NCI-H1436 treated with DMSO at 0.1 percent for 48 hours (cell line): ENCODE measurements at places on chromosomes 1 and 21.

- no peak for DNase-seq
These were observed 39.2 kb downstream of the MAB21L3 start for GRCh38 chr1:116150368-116150767.

DNA sequence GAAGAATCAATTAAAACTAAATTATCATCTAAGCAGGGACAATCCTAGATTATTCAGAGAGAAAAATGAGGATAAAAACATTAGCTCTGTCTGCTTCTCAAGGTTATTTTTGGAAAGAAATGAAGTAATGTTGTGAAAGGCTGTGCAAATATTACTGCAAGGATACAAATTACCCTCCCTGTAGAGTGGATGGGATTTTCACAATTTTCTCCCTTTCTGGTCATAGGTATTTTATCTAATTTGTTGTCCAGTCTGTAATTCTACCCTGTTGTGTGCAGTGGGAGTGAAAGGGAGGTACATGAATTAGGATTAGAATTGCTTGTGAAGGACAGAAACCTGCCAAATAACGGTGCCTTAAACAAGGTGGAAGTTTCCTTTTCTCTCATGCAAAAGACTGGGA is 54.7 kb downstream of the MAP3K7CL start:
- DNase-seq, result no peak

GRCh38 chr1:91617285-91617765 is 116.7 kb downstream of the CDC7 start:
- DNase-seq, result no peak

DNA sequence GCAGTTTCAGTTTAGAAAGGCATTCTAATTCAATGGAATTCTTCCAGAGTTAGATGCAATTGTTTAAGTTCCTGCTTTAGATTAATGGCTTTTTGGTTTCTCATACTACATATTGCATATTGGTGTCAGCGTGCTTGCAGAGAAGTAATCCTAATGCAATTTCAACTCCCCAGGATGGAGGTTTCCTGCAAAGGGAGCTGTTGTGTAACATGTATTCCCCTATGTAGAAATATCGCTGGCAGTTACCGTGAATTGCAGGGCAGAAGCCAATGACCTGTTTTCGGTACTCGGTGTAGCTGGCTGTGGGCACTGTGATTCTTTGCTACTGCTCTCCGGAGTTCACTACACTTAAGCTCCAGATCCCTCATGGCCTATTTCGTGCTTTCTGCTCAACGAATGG is 256.1 kb upstream of the PTBP2 start:
- DNase-seq, result no peak

DNA sequence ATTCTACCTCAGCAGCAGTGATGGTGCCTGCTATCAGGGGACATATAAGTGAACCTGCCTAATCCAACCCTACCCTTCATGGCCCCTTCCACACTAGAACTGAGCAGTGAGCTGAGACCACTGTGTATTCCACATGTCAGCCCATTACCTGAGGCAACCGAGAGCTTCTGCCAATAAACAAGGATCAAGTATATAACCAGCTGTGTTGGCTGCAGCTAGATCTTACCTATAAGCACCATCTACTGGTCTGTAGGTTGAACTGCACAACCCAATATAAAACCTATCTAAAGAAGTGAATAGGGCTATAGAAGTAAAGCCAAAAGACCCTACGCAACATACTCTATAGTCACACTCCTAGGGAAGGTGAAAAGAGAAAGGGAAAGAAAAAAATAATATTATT is 376.9 kb downstream of the HHIPL2 start:
- no peak for DNase-seq

GRCh38 chr1:203935321-203935720 is 73.9 kb downstream of the SNRPE start:
- DNase-seq, result no peak

DNA sequence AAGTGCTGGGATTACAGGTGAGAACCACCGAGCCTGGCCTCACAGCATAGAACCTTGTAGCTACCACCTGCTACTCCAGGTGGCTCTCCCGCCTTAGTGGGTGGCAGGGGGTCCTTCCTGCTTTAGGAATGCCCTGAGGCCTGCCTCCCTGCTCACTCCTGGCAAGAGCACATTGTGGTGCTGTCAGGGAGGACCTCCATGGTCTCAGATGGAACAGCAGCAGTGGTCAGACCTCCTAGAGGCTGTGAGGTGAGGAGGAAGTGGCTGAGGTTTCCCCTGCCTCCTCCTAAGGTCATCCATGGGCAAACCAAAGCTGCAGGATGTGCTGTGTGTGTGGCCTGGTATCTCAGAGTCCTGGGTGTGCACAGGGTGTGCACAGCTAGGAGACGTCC is 6.7 kb downstream of the SOX13 start:
- no peak for DNase-seq

- DNase-seq, result no peak
These were observed 16.4 kb upstream of the TARBP1 start for GRCh38 chr1:234495231-234495990.

DNA sequence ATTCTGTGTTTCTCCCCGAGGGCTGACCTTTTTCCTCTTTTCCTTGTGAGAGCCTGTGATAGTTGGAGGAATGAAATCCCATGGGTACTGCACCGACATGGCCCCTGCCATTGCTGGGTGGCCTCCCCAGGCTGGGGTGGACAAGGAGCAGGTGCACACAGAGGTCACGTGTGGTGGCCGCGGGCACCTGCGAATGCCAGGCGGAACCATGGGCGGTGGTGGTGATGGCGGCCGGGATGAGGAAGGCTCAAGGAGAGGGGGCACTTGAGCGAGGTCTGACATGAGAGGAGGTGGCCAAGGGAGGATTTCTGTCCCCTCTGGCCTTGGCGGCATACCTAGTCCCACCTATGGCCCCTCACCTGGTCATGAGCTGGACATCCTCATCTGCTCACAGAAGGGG is 69.6 kb downstream of the AJAP1 start:
- no peak for DNase-seq

- no peak for DNase-seq
These were observed 132.9 kb downstream of the PATJ start for GRCh38 chr1:61875198-61875597.

GRCh38 chr1:244874974-244875579 is 10.7 kb upstream of the HNRNPU start:
- no peak for DNase-seq

DNA sequence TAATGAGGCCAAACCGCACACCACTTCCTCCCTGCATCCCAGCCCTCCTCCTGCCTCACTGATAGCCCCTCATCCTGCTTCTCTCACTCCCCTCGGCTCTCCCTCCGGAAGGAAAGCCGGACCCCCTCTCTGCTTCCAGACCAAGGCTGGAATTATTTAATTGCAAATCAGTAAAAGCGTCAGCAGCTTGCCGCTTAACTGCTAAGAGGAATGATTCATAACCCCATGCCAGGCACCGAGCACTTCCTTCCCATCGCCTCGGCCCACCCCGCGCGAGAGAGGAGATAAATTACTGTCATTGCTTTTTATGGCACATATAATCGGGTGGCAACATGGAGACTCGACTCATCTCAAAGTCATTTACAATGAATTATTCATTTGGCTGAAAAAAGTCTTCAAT is 77.3 kb downstream of the UBIAD1 start:
- no peak for DNase-seq

- DNase-seq, result no peak
These were observed 2.6 kb downstream of the EFHD2 start for GRCh38 chr1:15412175-15412800.

GRCh38 chr1:113593550-113594297 is 165.6 kb downstream of the PHTF1 start:
- DNase-seq, result no peak

DNA sequence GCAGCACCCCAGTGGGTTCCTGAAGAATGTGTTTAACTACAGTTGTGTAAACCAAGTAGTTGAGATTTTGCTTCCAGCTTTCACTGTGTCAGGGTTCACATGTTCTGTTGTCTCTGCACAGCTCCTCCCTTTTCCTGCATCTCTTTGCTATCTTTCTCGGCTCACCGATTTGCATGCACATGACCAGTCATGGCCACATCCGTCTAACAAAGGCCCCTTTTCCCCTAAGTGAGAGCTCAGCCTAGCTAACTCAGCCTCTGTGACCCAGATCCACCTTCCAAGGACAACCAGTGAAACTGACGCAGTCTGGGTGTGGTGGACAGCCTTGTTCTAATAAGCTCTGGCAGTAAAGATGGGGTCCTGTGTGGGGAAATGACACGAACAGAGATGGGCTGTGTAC is 101.1 kb downstream of the ZP4 start:
- DNase-seq, result no peak

DNA sequence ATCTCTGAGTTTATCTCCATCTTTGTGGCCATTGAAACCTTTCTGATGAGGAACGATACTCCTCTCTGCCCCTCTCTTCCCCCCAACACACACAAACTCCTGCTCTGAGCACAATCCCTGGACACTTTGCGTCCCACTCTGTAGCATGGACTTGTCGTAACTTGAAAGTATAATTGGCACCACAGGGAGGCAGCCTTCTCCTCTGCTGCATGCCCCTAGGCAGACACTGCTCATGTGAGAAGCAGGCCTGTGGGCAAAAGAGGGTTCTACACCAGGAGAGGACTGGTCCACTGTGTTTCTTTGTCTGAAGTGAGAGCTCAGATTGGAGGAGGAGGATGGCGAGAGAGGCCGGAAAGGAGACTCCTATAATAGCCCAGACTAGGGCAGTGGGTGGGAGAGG is 3.8 kb upstream of the PARS2 start:
- peak; percentile 42 for DNase-seq

GRCh38 chr1:184036517-184036949 is 995 bp downstream of the COLGALT2 start:
- DNase-seq, result no peak

- no peak for DNase-seq
These were observed 405.9 kb upstream of the B3GALT2 start for GRCh38 chr1:193592317-193592716.

GRCh38 chr1:175192111-175192629 is 406 bp downstream of the KIAA0040 start:
- DNase-seq, result no peak

DNA sequence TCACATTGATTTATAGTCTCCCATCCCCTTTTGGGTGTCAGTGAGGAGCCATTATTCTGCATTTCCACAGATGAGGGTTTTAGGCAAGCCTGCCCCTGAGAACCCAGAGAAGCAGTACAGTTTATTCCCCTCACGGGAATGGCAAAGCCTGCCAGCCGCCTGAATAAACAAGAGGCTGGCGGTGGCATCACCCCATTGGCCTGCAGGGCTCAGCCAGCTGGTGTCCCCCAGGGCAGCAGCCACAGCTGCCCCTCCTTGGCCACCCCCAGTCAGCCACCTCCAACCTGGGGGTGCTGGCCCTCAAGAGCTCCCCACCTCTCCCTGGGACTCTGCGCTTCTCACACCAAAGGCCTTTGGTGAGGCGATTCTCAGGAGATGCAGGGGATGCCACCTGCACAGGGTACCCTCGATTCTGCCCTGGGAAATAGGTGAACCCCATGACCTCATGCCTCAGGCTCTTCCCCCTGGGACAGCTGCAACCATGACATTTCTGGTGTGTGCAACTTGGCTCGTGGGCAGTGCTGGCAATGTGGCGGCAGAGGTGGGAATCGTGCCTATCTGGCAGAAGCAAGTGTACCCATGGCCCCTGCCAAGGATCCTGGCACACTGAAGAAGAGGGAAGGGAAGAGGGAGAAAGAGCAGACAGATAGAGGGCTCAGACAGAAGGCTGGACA is 14.0 kb downstream of the OLFML2B start:
- no peak for DNase-seq

DNA sequence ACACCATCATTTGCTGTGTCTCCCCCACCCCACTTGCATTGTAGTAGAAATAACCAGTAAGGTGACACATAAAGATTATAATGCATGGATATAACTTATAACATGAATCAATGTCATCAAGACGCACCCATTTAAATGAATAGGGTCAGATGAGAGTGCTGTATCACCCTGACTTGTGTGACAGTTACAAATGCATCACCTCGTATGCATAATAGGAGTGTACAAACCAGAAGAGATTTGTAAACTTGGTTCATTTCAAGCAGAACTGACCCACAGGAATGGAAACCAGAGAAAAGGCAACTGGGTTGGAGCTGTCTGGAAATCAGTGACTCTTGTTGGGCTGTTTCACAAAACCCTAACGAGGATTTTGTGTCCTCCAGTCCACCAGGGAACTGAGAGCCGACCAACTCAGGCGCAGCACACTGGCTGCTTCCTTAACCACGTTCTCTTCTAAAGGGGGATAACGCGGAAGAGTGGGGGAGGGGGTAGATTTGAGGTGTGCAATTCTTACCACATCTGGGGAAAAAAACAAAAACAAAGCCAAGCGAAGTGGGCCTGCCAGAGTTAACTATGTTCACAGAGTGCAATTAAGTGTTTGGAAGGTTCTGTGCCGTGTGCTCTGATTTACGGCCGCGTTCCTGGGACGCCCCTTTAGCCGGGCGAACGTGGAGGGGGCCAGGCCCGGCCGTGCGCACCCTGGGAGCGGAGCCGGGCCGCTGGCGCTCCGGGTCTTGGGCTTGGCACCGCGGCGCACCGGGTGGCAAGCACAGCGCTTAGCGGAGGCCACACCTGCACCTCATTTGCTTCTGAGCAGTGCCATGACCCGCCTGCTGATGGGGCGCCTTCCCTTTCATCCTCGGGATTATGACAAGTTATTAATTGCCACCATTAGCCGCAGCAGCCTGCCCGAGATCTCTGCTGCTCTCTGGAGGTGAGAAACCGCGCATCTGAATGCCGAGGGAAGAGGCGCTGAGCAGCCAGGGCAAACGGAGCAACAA is 248.8 kb upstream of the FOXD3 start:
- no peak for DNase-seq

- no peak for DNase-seq
These were observed 102.7 kb upstream of the IVNS1ABP start for GRCh38 chr1:185419718-185420117.

GRCh38 chr1:238900334-238900865 is 486.0 kb upstream of the CHRM3 start:
- DNase-seq, result no peak

GRCh38 chr1:113166473-113166872 is 93.5 kb downstream of the LRIG2 start:
- no peak for DNase-seq

GRCh38 chr21:14975136-14975919 is 89.5 kb downstream of the NRIP1 start:
- DNase-seq, result no peak

- DNase-seq, result no peak
These were observed 5.1 kb downstream of the HLX start for GRCh38 chr1:220884109-220884980.
